ENCODE measurements at places on chromosomes 16 and 17.

- ATAC-seq, result no peak
Measured at GRCh38 chr16:47029724-47030123, 56.2 kb upstream of the DNAJA2 start.

- ATAC-seq, result no peak
Measured at GRCh38 chr17:17182598-17183136, 23.5 kb downstream of the PLD6 start.

GRCh38 chr17:8966926-8967325, 1.4 kb upstream of the PIK3R5 start:
- no peak for ATAC-seq

DNA sequence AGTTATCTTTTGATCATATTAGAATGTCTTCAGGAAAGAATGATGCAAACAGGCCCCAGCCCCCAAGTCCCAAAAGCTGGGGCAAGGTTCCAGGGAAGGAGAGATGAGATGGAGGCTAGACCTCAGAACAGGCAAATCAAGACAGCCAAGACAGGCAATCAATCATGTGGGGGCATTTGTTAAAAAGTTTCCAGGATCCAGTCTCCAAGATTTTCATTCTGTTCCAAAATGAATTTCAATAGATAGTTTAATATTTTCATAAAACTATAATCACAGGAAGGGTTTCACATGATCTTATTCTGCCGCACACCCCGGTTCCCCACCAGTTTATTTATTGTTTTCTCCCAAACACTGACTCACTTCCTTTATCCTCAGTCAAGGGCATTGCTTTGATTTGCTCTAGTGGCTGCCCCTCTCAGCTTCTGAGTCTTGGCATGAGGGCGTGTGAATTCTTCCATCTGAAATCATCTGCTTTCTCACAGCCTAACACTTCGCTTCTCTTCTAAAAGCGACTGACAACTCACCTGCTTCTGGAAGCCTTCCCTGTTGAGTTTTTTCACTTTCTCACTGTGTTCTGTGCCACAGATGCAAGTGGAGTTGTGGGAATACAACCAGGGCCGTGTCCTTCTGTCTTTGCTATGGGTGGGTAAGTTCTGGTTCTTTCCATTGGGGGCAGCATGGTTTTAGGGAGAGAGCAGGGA, 12.2 kb upstream of the TERF2 start:
- peak; percentile 96 for ATAC-seq

GRCh38 chr16:15502041-15502725, 67.8 kb downstream of the BMERB1 start:
- peak; percentile 94 for ATAC-seq

DNA sequence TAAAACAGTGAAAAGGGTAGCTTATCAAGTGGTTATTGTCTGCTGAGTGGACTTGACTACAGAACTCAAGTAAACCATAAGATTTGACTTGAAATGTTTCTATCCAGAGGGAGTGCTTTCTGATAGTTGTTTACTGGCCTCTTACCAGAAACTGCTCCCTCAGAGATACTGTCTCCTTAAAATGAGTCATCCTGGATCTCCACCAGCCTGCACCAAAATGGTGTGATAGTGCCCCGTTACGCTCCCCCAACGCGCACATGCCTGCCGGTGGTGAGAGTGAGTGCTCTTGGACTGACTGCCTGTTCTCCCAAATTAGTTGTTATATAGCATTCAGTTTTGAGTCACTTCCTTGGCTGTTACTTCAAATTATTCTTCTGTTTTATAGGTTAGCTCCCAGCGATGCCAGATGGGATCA, 22.9 kb downstream of the PRCD start:
- ATAC-seq, result peak; percentile 84

DNA sequence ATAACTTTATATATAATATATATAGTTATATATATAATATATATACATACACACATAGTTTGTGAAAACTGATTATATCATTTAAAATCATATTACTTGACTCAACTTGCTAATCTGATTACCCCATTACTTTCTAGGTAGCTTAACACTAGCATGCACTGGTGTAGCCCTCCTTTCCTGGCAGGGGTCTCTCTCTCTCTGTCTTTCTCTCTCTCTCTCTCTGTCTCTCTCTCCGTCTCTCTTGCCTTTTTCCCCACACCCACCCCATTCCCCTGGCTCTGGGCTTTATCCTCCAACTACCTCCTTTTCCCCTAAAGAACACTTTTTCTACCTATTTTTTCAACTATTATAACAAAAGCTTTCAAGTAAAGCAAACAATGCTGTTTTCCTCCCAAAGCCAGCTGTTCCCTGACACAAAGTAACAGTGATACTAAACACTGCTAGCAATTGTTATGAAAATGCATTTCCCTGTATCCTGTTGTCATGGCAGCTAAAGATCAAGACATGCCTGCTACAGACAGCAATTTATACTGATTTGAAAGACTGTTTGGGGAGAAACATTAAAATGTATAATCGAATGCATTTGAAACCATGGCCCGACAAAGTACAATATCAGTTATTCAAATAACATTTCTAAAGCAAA, 89.4 kb downstream of the CHD9NB start:
- ATAC-seq, result no peak

DNA sequence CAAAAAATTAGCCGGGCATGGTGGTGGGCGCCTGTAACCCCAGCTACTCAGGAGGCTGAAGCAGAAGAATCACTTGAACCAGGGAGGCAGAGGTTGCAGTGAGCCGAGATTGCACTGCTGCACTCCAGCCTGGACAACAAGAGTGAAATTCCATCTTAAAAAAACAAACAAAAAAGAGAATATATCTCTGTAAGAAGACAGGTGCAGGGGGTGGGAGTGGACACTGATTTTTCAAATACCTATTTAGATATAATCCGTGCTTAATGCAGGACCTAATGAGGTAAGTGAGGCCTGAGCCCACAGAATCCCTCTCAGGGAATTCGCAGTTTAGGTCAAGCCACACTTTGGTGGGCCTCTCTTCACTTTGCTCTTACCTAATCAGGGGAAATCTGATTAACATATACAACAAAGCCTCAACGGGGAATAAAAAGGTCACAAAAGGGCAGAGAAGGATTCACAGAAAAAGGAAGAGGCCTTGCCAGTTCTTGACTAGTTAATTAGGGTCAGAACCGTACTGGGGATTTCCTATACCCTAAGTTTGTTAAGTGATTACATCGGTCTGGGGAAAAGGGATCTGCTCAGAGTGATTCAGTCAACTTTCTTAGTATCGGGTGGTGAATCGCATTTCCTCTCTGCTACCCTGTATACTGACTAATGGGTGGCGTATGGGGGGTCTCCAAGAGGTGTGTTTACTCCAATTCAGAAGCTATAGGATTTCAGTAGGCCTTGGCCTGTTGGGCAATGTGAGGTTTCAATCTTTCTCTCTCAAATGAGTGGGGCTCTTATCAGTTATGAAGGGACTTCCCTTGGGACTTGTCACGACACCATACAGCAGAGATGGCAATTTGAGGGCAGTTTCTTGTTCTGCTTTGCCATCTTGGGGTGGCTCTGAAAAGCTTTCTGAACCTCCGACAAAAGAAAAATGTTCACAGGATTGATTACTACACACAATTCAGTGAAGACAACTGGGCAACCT, 1.9 kb upstream of the NFAT5 start:
- no peak for ATAC-seq

All from SK-N-SH treated with all-trans-retinoic acid at 6 μM for 48 hours (cell line).